ENCODE measurements at places on chromosomes 1 and 21.

- DNase-seq: no peak
These were observed 35.9 kb downstream of the EPHA2 start for GRCh38 chr1:16119926-16120325.

DNA sequence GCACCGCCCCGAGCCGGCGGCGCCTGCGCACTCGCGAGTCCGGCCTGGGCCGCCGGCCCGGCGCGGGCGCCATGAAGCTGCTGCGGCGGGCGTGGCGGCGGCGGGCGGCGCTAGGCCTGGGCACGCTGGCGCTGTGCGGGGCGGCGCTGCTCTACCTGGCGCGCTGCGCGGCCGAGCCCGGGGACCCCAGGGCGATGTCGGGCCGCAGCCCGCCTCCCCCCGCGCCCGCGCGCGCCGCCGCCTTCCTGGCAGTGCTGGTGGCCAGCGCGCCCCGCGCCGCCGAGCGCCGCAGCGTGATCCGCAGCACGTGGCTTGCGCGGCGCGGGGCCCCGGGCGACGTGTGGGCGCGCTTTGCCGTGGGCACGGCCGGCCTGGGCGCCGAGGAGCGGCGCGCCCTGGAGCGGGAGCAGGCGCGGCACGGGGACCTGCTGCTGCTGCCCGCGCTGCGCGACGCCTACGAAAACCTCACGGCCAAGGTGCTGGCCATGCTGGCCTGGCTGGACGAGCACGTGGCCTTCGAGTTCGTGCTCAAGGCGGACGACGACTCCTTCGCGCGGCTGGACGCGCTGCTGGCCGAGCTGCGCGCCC, at the start of gene B3GALT6:
B3GALT6 (plus strand) TSS at position 30 of the 588 bp plus-strand sequence; CDS start at position 72, 42 bp downstream.
- no peak for DNase-seq

GRCh38 chr1:112982853-112983536, 27.0 kb upstream of the SLC16A1 start:
- DNase-seq: peak; percentile 39

GRCh38 chr1:221449801-221450470, 292.0 kb downstream of the DUSP10 start:
- DNase-seq: no peak

DNA sequence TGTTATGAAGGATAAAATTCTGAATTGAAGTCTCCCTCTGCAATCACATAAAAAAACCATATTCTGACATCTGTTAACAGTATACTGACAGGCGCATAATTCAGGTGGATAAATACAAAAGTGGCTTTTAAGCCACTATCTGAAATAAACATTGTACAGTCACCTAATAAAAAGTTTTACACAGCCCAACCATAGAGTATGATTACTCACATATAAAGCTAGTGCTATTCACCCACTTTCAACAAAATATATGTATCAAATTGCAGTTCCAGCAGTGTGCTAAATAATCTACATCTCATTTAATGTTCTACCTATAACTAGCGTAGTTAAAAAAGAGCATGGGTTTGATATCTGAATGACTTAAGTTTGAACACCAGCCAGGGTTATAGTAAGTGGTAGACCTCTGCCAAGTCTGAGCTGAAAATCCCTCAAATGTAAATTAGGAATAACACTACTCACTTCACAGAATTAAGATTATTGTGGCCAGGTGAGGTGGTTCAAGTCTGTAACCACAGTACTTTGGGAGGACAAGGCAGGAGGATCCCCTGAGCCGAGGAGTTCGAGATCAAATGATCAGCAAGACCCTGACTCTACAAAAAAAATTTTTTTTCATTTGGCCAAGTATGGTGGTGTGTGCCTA, 3.9 kb downstream of the EGLN1 start:
- DNase-seq: no peak

DNA sequence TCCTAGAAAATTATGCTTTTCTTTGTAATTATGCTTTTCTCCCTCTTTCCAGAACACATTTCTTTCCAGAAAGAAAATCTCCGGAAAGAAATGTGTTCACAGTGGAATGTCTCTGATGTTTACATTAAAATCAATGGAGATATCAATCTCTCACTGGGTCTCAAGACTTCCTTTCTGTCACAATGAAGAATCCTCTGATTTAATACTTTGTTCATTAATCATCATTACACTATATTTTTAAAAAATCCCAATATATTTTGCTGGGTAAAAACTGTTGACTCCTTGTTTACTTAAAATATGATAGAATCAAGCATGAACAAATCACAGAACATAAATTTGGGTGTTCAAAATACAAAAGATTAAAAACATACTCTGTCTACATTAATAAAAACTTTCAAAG, 26.3 kb upstream of the TGFBR3 start:
- no peak for DNase-seq

All from inflammatory macrophage treated with lipopolysaccharide for 1 hour (primary cell).